ENCODE measurements at places on chromosomes 2 and 18.

DNA sequence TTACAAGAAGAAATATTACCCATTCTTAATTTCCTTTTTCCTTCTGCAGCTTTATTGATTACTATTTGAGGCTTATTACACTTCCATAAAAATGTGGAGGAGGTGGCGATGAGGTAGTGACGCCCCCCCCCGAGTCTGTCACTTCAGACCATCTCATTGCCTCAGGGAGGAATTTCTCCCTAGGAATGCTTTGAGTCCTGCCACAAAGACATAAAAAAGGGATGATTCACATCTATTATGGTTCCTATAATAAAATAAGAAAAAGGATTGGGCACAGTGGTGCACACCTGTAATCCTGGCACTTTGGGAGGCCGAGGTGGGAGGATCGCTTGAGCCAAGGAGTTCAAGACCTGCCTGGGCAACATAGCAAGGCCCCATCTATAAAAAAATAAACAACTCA is 93.7 kb downstream of the AOX1 start:
- no peak for DNase-seq

GRCh38 chr2:48219555-48220436 is 310.2 kb upstream of the STON1 start:
- no peak for DNase-seq

DNA sequence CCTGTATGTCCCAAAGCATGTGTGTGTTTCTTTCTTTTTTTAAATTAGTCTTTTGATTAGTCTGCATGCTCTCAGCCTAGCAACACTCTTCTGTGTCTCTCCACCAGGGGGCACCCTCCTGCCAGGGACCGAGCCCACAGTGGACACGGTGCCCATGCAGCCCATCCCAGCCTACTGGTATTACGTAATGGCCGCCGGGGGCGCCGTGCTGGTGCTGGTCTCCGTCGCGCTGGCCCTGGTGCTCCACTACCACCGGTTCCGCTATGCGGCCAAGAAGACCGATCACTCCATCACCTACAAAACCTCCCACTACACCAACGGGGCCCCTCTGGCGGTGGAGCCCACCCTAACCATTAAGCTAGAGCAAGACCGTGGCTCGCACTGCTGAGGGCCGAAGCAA is 93.8 kb downstream of the NRP2 start:
- no peak for DNase-seq

- DNase-seq, result no peak
Measured at GRCh38 chr2:113930448-113930847, 40.6 kb downstream of the ACTR3 start.

DNA sequence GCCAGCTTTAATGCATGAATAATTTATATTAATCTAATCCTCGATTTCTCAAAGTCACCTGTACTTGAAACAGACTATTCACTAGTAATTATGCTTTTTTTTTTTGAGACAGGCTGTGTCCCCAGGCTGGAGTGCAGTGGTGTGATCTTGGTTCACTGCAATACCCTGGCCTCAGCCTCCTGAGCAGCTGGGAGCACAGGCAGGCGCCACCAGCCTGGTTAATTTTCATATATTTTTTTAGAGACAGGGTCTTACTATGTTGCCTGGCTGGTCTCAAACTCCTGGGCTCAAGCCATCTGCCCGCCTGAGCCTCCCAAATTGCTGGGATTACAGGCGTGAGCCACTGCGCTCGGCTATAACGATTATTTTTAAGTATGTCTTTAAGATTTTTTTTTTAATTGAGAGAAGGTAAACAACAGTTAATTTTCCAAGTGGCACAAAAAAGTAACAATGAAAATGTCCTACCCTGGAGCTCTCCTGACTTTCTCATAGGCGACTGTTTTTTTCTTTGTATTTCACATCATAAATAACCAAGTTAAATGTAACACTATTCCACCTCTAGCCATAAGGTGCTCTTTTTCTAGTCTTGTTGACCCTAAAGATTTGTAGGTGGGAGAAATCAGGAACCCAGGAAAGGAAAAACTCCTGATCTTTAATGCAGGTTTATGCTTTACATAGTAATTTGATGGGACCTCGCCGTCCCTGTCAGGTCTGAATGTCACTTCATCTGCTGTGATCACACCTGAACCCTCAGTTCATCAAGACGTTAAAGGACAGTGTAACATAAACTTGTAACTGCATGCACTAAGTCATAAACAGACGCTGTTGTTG is 1.3 kb upstream of the ANKRD12 start:
- no peak for DNase-seq

GRCh38 chr2:187966924-187967323 is 324.8 kb upstream of the GULP1 start:
- no peak for DNase-seq

DNA sequence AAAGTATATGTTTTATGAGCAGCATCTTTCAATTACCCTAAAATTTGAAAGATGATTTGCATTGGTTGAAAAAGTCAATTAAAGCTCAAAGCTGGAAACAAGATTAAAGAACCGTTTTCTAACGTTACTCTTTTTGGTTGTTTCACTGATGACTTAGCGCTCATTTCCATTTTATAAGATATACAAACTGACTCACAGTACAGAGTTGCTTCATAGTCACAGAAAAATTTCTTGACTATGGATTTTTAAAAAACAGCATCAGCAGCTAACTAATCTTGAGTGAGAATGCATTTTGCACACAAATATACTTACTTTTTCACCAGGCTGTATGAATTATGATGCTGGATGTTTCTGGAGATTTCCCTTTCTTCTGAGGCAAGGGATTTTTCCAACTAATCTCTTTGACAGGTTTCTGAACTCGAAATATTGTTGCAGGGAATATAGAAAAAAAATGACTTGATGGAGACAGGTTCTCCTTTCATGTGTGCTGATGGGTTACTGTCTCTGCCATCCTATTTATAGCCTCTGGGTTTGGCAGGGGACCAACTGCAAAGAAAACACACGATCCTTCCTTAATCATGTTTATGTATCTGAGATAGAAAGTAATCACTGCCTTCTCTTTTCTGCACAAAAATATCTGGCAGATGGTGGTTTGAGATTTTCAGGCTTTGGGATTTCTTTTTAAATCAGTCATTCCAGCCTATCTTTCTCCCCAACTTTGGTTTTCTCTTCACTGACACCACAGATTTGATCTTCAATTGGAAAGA is 129.4 kb upstream of the DAPL1 start:
- DNase-seq, result no peak

DNA sequence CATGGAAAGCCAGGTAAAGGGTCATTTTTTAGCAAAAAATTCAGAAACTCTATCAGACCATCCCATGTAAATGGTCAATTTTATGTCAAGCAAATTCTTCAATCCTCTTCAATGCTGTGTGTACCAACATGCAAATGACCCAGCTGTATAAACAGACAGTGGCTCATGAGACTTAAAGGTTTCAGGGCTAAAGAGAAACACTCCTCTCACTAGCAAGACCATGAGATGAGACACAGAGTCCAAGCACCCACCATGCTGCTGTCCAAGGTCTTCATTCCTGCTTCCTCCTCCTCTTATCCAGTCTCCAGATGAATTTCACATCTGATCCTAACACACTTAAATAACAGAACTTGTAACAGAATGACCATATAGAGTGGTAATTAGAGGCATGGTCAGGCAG is 30.8 kb upstream of the ONECUT2 start:
- no peak for DNase-seq

DNA sequence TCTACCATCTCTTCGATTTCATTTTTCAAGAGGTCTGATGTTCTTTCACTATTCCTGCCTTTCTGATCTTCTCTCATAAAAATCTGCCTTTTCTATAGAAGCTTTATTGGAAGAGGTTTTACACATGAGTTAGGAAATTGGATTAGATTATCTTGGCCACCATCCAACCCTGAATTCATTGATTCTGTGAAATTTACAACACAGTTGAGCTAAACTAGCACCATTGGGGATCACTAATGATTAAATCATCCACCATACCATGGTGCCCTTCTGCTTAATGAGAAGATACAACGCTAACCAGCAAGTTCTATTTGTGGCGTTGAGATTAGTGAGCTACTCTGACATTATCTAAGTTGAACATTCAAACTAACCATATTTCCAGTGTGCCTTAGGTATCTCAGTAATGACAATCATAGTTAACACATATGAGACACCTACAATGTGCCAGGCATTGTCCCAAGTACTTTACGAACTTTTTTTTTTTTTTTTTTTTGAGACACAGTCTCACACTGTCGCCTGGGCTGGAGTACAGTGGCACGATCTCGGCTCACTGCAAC is 17.3 kb upstream of the LBH start:
- no peak for DNase-seq

GRCh38 chr2:198763793-198764192 is 693.9 kb downstream of the SATB2 start:
- no peak for DNase-seq

DNA sequence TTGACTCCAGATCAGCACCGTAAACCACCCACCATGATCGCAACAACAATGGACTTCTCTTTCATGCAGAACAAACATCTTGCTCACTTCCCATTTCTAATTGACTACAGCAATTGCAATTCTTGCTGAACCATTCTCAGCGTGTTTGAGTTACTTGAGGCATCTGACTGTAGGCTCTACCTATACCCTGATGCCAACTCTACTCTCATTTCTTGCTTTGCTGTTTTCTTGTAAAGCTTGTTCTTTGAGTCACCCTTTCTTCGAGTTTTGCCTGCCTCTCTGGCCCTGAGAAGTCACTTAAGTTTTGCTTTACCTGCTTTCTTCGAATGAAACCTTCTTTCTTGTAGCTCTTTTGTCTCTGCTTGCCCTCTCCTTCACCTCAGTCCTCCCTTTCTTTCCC is 160.5 kb upstream of the RND3 start:
- no peak for DNase-seq

DNA sequence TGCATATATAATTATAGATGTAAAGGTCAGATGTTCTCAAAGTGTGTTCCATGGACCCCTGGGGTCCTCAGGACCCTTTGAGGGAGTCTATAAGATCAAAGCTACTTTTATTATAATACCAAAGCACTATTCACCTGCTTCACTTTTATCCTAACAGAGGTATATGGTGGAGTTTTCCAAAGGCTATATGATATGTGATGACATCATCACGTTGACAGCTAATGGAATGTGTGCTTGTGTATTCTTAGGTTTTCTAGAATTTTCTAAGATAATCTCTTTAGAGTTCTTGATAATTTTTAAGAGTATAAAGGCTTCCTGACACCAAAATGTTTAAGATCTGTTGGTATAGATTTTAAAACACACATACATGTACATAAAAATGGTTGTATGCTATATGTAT is 10.4 kb upstream of the ALK start:
- no peak for DNase-seq

DNA sequence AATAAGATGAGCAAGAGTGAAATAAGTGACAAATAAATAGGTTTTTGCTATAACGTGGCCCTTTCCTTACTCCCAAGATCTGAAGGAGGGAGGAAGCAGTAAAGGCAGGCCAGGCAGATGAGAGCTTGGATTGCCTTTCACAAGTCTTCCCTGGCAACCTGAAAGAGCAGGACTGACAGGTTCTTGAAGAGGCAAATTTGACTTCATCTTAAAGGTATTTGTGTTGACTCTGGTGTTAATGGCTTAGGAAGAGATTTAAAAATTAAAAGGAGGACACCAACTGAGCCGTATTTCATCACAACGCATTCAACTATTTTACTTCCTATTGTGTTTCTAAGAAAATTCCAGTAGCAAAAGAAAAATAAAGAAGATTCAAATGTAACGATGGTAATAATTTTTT is 3.2 kb downstream of the STRN start:
- DNase-seq, result no peak

- DNase-seq, result no peak
Measured at GRCh38 chr2:134919341-134920210, 954 bp downstream of the CCNT2 start.

DNA sequence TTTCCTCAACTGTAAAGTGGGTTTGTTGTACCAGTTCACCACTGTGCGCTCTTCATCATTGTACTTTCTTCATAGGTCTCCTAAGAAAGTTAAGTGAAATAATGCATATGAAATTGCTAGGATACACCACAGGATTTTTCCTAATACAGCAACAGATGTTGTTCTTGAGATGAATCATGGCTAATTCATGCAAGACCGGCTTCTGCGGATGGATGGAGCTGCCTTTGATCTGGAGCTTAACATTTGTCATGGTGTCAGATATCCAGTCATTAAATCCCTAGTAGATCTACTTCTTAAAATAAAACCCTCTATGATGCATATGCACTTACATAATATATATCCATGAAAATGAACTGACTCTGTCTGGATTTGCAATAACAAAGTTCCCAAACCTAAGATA is 114.1 kb downstream of the COL6A3 start:
- DNase-seq, result no peak

- no peak for DNase-seq
Measured at GRCh38 chr2:27804146-27804545, 32.6 kb downstream of the MRPL33 start.

DNA sequence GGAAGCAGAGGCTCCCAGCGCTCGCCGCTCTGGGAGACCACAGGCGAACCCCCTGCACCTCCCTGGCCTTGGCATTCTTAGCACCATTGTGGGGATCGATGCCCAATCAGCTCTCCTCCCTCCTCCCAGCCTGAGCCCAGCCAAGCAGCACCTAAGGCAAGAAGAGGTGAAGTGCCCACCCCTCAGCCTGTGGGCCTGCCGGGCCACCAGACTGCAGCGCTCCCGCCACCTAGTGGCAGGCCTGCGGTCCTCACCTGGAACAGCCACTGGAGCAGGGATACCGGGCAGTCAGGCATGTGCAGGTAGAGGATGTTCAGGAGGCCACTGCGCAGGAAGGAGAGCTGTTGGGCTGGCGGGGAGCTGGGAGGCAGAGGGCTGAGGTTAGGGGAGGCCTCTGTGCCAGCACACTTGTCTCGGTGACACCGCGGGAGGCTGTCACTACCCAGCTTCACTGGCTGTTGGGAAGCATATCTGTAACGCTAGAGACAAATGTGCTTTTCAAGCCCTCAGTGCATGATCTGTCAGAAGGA is 35.2 kb downstream of the FAM178B start:
- DNase-seq, result peak; percentile 67

DNA sequence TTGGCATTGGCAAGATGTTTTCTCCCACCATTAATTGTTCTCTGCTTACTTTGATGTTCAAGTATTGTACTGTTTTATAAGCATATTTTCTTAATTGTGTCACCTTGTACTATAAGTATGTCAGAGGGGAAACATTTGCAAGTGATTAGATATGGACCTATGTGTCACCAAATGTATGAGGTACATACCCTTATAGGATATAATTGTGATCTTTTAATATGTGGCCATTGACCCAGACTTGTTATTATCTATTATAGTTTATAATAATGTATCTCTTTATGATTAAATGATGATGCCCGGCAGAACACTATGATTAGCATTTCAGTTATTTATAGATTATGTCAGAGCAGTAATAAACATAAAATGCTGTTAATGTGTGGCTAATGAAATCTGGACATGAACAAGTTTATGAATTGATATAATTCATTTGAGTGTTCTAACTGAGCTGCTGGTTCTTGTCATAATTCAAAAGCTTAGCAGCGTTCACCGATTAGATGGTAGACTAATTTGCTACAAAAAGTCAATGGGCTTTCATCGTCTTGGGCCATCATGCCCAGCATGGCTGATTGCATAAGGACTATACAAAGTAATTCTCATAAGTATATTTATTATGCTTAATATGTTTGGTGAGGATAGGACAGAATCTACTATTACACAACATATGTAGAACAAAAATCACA is 480.9 kb upstream of the FANCL start:
- no peak for DNase-seq

- no peak for DNase-seq
Measured at GRCh38 chr2:127101756-127102477, 5.0 kb downstream of the BIN1 start.

All from stimulated activated CD4-positive, alpha-beta T cell treated with anti-CD3 and anti-CD28 coated beads, Interleukin-1b, Interleukin-23, amount 100 ng/mL, for 1 hour (primary cell).